Activated T-helper 17 cell treated with anti-CD3 and anti-CD28 coated beads, Interleukin-2, amount 50 U/mL, for 72 hours (primary cell): ENCODE measurements at places on chromosomes 5 and 9.

DNA sequence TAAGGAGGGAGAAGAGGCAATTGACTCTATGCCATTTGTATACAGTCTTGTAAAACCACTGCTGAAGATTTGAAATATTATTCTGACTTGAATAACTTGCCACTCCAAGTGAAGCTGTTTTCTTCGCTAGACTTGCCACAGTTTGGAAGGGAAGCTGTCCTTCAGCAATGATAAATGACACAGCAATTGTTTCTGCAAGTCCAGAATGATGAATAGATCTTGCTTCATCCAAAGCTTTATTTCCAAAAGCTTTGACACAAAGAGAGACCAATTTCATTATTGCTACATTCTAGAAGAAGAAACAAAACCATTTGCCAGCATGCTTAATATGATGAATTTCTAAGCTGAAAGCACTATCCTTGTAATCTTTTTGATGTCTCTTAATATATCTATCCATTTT is 73.7 kb downstream of the ZNF366 start:
- ATAC-seq: no peak

- no peak for ATAC-seq
These were observed 54.2 kb upstream of the NCS1 start for GRCh38 chr9:130117816-130118632.

DNA sequence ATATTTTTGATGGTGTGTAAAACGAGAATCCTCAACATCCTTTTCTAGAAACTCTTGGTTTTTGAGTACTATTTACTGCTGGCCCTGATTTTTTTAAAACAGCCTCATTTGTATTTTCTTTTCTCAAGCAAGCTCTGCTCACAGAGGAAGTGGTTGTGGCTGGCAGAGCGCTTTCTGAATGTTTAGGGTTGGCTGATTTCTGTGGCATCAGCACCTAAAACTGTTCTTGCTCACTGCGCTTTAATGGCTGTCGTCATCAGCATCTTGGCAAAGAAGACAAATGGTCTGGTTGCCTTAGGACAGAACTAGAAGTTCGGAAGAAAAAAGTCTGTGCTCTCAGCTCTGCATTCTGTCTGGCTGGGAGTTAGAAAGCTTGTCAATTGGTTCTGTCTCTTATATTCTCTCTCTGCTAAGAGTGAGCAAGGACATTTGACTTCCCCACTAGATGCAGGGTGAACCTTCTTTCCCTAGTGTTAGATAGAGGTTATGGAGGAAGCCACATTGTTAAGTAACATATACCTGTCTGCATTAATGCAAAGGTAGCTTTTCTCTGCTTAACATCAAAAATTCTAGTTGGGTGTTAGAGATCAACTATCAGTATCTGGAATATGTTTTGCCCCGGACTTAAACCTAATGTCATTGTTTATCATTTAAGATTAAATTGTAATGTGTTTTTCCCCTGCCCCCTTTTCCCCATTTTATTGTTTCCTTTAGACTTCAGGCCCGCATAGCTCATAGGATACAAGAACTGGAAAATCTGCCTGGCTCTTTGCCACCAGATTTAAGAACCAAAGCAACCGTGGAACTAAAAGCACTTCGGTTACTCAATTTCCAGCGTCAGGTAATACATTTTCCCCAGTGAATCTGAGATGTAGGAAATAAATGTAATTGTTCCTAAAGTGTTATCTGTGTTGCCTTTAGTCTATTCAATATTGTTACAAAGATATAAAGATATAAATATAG is 39.0 kb downstream of the SMARCA2 start:
- ATAC-seq: peak; percentile 86

DNA sequence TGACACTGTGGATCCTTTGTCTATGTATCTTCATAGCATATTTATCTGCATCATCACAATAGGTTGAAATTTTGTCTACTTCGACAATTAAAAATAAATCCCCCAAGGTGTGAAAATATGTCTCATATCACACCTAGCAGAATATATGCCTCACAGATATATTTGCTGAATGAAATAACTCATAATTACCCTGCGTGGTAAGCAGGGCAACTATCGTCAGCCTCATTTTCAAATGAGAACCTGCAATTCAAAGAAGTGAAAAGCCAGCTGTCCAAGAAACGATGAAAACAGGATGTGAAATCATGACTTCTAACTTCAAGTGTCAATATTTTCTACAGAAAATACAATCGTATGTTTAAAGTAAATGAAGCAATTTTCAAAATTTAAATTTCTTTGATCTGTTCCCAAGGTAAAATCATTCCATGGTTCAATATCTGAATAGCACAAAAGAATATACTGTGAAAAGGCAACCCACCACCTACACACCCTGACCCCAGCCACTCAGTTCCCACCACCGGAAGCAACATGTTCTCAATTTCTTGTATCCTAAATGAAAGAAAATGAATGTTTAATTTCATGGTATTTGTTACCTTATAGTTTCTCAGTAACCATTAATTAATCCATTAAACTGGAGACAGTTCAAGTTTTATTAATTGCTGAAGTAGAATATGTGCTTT is 57.1 kb downstream of the TBCA start:
- peak; percentile 85 for ATAC-seq

- no peak for ATAC-seq
These were observed 29.4 kb upstream of the SPATA31D4 start for GRCh38 chr9:81898851-81899250.

- ATAC-seq: no peak
These were observed 42.7 kb downstream of the NSD1 start for GRCh38 chr5:177176175-177176711.

DNA sequence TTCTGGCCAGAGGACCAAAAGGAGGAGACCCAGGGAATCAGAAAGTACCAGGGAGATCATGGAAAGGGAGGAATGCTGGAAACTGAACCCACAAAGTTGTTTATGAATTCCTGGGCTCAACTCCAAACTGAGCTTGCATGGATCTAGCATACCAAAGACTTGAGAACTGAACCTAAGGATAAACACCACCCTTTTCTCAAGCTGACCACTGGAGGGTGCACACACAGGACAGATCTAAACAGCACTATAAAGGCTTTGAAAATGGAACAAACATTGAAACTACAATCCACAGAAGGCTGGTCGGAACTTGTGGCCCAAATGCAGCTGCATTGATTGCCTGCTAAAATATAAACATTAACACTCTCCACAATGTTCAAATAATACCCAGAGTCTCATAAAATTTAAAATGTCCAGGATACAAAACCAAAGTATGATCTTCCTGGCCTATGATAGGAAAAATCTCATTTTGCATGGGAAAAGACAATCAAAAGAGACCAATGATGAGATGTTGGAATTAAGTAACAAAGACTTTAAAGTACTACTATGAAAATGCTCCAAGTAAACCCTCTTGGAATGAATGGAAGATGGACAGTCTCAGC is 15.6 kb upstream of the IRF1 start:
- peak; percentile 54 for ATAC-seq

- ATAC-seq: no peak
These were observed 4.4 kb upstream of the QSOX2 start for GRCh38 chr9:136249877-136250559.
